ENCODE measurements at places on chromosomes 13 and 19. TPM values are rescaled to one million over a fixed set of nuclear protein-coding genes. Genes with fewer than 3 reads are reported as not detected.

The SMIM44 gene
- polyA plus RNA-seq = not detected

The SLC25A41 gene
- polyA plus RNA-seq = not detected

The ACOD1 gene
- not detected for polyA plus RNA-seq

The MCEMP1 gene
- not detected for polyA plus RNA-seq

The S1PR5 gene
- 0.55 TPM for polyA plus RNA-seq

The EDNRB gene
- polyA plus RNA-seq = not detected

The FAAP24 gene
- 3.9 TPM for polyA plus RNA-seq

The CATSPERD gene
- polyA plus RNA-seq = not detected

The TGDS gene
- polyA plus RNA-seq = 18.4 TPM

The OR7C1 gene
- not detected for polyA plus RNA-seq

The TLE6 gene
- 0.52 TPM for polyA plus RNA-seq

The ZNF790 gene
- polyA plus RNA-seq = 6.2 TPM

The PALM3 gene
- polyA plus RNA-seq = not detected

The KLK14 gene
- not detected for polyA plus RNA-seq

The OR4F17 gene
- not detected for polyA plus RNA-seq

The PEAK3 gene
- 0.14 TPM for polyA plus RNA-seq

The CGB2 gene
- polyA plus RNA-seq = not detected

The MRPL34 gene
- polyA plus RNA-seq = 217 TPM
